ENCODE measurements at places on chromosomes 4 and X. TPM values are rescaled to one million over a fixed set of nuclear protein-coding genes. Genes with fewer than 3 reads are reported as not detected.

The CT45A5 gene
- not detected for total RNA-seq

The RAB40A gene
- total RNA-seq: 4.5 TPM

DNA sequence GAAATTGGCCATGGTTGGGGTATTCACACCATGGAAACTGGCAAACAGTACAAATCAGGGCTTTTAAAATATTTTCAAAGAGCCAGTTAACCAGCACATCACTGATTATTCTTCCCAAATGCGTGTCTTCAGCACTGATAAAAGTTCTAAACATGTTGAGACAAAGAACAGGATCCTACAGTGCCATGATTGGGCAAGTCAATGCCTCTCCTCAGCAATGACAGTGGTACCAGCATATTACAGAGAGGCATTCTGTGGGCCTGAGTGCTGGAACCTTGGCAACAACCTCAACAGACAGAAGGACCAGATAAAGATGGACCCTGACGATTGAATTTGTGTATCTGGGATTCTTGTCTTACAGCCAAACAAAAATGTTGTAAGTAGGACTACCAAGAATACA is 108.9 kb downstream of the EFHC2 start:
- H3K27ac ChIP-seq: no peak overlapping the region
- H3K4me3 ChIP-seq: no peak overlapping the region
- no peaks in the 10 kb centered on the region for H3K4me1 ChIP-seq
- H3K27me3 ChIP-seq: no peaks in the 10 kb centered on the region
- H3K36me3 ChIP-seq: no peaks in the 10 kb centered on the region

DNA sequence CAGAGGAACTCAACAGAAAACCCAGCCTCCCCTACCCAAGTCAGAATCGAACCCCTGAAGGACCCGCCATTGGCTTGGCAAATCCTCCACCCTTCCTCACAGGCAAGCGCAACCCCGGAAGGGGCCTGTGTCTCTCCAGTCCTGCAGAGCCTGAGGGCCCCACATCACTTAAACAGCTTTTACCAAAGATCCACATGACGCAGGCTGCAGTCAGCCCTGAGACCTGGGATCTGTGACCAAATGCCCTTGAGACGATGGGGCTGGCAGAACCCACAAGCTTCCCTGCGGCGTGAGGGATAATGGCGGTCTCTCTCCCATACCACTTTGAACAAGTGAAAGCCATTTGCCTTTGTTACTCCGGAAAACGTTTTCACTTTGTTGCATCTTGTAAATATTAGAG is 54.9 kb downstream of the ACOX3 start:
- no peak overlapping the region for H3K27ac ChIP-seq
- no peak overlapping the region for H3K4me3 ChIP-seq
- peaks cover 87% of the 10 kb centered on the region for H3K36me3 ChIP-seq
- DNase-seq: no peak
- peaks cover 24% of the 10 kb centered on the region for H3K4me1 ChIP-seq

GRCh38 chr4:27245216-27245615 is 384.6 kb downstream of the STIM2 start:
- no peaks in the 10 kb centered on the region for H3K4me1 ChIP-seq
- no peaks in the 10 kb centered on the region for H3K36me3 ChIP-seq
- no peak overlapping the region for H3K27ac ChIP-seq
- DNase-seq: no peak
- H3K27me3 ChIP-seq: no peaks in the 10 kb centered on the region
- no peak overlapping the region for H3K4me3 ChIP-seq

GRCh38 chr4:173121076-173121561 is 47.5 kb upstream of the GALNT7 start:
- no peaks in the 10 kb centered on the region for H3K27me3 ChIP-seq
- no peaks in the 10 kb centered on the region for H3K4me1 ChIP-seq
- no peak overlapping the region for H3K27ac ChIP-seq
- H3K36me3 ChIP-seq: no peaks in the 10 kb centered on the region
- H3K4me3 ChIP-seq: no peak overlapping the region

All from esophagus muscularis mucosa (tissue), 4 donors.